Mucosa of descending colon (tissue), 3 donors: ENCODE measurements at places on chromosomes 13 and 19. TPM values are rescaled to one million over a fixed set of nuclear protein-coding genes. Genes with fewer than 3 reads are reported as not detected.

MIPEP gene
- total RNA-seq = 24.6 TPM

SMIM44 gene
- 5.5 TPM for total RNA-seq

SYNGR4 gene
- total RNA-seq = not detected

KLK4 gene
- total RNA-seq = 3.4 TPM

SLC10A2 gene
- not detected for total RNA-seq

ZNF525 gene
- 11.9 TPM for total RNA-seq

CEACAM18 gene
- total RNA-seq = not detected

ZNF541 gene
- total RNA-seq = not detected

AZU1 gene
- not detected for total RNA-seq

NLRP11 gene
- total RNA-seq = not detected

USHBP1 gene
- total RNA-seq = 2.6 TPM

KLK14 gene
- total RNA-seq = 0.41 TPM

ZNF444 gene
- total RNA-seq = 29.6 TPM

DKKL1 gene
- total RNA-seq = 0.44 TPM

ASPDH gene
- not detected for total RNA-seq

IL11 gene
- total RNA-seq = 0.24 TPM

MADCAM1 gene
- 4.3 TPM for total RNA-seq

PRODH2 gene
- not detected for total RNA-seq

ZNF418 gene
- 0.82 TPM for total RNA-seq

SOHLH2 gene
- 0.20 TPM for total RNA-seq

CD70 gene
- not detected for total RNA-seq

TMTC4 gene
- total RNA-seq = 17.8 TPM

ZNF77 gene
- 4.1 TPM for total RNA-seq

SERP2 gene
- 5.8 TPM for total RNA-seq

LRFN3 gene
- 14.0 TPM for total RNA-seq

EID2B gene
- total RNA-seq = 0.72 TPM

ZSCAN4 gene
- 0.16 TPM for total RNA-seq

GJB6 gene
- not detected for total RNA-seq

C1QTNF9B gene
- total RNA-seq = 0.32 TPM

ZNF486 gene
- 4.8 TPM for total RNA-seq

CCDC106 gene
- 6.3 TPM for total RNA-seq

ATP4B gene
- total RNA-seq = not detected

PBX4 gene
- 6.2 TPM for total RNA-seq

LIN7B gene
- total RNA-seq = 11.7 TPM
